Suprapubic skin (tissue), 4 donors: ENCODE measurements at places on chromosomes 13 and 19. TPM values are rescaled to one million over a fixed set of nuclear protein-coding genes. Genes with fewer than 3 reads are reported as not detected.
A peak's percentile ranks its signal among the peaks of the same experiment; 100 is the strongest.

DNA sequence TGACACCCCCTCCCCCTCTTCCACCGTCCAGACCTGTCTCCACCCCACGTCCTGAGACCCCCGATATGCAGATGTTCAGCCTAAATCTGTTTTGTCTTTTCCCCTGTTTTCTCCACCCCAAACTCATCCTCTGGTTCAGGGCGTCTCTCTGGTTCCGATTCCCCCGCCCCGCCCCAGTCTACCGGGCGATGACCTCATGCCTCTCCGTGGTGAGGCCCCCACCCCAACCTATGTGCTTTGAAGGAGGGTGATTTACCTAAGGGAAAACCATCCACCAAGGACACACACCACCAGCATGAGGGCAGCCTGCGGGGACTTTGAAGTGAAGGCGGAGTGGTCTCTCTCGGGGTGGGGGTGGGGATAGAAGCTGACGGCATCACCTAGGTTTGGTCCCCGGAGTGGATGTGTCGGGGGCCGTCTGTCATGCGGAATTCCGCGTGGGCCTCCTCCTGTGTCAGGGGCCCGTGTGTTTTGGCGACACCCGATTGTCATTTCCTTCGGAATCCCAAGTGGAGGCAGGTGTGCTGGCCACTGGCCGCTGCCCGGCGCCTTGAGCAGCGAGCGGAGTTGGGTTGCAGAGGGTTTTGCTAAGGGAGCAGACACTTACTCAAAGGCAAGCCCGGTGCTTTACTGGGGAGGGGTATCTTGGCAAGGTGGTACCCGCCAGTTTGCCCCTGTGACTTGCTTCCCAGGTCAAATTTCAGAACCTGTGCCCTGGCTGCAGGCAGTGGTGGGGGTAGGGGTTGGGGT lies 1.4 kb downstream of the FZR1 start:
- no peaks in the 10 kb centered on the region for H3K27me3 ChIP-seq
- H3K36me3 ChIP-seq, result peaks cover 28% of the 10 kb centered on the region
- H3K4me1 ChIP-seq, result peaks cover 39% of the 10 kb centered on the region

GRCh38 chr13:100476963-100477362 lies 111.6 kb downstream of the GGACT start:
- no peaks in the 10 kb centered on the region for H3K4me1 ChIP-seq
- no peak overlapping the region for H3K27ac ChIP-seq
- no peak overlapping the region for H3K4me3 ChIP-seq
- H3K36me3 ChIP-seq, result no peaks in the 10 kb centered on the region

DNA sequence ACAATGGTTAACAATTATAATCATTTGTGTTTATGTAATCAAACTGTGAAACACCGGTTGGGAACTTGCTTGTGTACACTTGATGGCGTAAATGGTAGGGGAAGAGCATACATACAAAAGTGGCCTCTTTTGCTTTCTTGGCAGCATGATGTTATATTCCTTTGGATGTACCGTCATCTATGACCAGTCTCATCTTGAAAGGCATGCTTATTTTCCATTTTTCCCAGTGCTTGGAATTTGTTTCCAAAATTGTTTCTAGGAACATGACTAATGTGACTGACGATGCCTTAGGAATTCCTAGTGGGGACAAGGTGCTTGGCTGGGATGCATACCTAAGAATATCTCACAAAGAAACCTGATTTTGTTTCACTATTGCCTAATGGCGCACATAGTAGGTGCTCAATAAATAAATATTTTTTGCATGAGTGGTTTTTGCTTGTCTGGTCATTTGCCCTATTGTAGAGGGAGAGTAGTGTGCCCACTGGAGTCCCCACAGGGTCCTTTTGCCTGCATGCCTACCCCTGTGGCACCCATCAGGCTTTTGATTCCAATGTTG lies 45.5 kb downstream of the SAE1 start:
- H3K27me3 ChIP-seq, result no peaks in the 10 kb centered on the region
- DNase-seq, result no peak
- peaks cover 19% of the 10 kb centered on the region for H3K4me1 ChIP-seq
- peaks cover 25% of the 10 kb centered on the region for H3K36me3 ChIP-seq
- H3K27ac ChIP-seq, result peak overlapping the region; percentile 32

DNA sequence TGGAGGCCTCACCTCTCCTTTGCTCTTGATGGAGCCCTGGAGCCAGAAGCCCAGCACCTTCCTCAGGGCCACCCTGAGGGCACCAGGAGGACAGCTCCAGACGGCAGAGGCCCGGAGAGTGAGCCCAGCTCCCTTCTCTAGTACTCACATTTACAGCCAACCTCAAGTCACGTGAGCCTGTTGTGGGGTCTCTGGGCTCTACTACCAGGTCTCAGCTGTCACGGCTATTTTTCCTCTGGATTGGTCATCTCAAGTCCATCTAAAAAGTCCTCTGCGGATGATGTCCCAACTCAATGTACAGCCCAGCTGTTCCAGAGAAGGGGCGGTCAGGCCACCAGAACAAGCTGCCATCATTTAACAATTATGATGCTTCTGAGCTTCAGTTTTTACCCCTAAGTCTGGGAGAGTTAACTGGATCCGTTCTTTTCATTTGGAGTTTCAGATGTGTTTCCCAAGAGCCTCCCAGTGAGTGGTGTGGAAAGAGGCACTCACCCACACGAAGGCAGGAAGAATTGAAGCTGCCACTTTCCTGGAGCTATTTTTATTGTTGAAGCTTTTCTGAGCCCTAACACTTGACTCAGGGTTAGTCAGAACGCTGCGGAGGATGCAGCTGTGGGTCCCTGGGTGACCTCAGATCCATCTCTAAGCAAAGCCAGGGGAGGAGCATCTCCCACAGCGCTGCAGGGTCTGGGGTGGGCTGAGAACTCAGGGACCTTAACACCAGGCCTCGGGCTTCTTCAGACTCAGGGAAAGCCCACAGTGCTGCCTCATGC lies 143.5 kb upstream of the UBL3 start:
- no peaks in the 10 kb centered on the region for H3K36me3 ChIP-seq
- DNase-seq, result no peak
- no peaks in the 10 kb centered on the region for H3K27me3 ChIP-seq
- H3K4me3 ChIP-seq, result no peak overlapping the region

DNA sequence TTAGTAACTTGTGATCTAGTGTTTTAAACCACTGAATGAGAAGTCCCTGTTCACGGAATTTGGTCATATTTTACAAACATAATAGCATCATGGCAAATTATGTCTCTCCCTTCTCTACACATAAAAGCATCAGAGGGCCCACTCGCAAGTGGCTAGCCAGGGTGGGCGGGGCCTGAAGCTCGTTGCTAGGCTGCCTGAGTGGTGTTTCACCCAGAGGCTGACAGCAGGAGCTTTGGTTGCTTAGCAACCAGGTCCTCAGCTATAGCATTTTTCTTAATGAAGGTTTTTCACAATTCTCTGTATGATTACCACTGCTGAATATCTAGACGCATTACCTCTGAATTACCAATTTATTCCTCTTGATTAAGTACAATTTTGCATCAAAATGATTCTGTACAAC lies 126.5 kb downstream of the NALCN start:
- H3K4me1 ChIP-seq, result no peaks in the 10 kb centered on the region
- no peaks in the 10 kb centered on the region for H3K36me3 ChIP-seq
- no peak for DNase-seq
- H3K27me3 ChIP-seq, result no peaks in the 10 kb centered on the region
- no peak overlapping the region for H3K4me3 ChIP-seq
- H3K27ac ChIP-seq, result no peak overlapping the region

- peaks cover 25% of the 10 kb centered on the region for H3K4me1 ChIP-seq
- no peak overlapping the region for H3K27ac ChIP-seq
- DNase-seq, result no peak
- peak overlapping the region; percentile 46 for H3K4me3 ChIP-seq
- H3K27me3 ChIP-seq, result peaks cover 49% of the 10 kb centered on the region
Observed at GRCh38 chr19:55355213-55355821, 798 bp upstream of the COX6B2 start.

GRCh38 chr19:38664503-38665211 lies 17.2 kb downstream of the ACTN4 start:
- H3K36me3 ChIP-seq, result no peaks in the 10 kb centered on the region
- no peak for DNase-seq
- peak overlapping the region; percentile 96 for H3K27ac ChIP-seq
- no peaks in the 10 kb centered on the region for H3K27me3 ChIP-seq
- H3K4me1 ChIP-seq, result peaks cover 92% of the 10 kb centered on the region

GRCh38 chr19:44552324-44552723 lies 22.8 kb upstream of the CEACAM20 start:
- H3K4me1 ChIP-seq, result no peaks in the 10 kb centered on the region
- H3K36me3 ChIP-seq, result no peaks in the 10 kb centered on the region
- H3K27me3 ChIP-seq, result no peaks in the 10 kb centered on the region
- no peak overlapping the region for H3K27ac ChIP-seq
- DNase-seq, result no peak

- peaks cover 5% of the 10 kb centered on the region for H3K4me1 ChIP-seq
- no peaks in the 10 kb centered on the region for H3K27me3 ChIP-seq
- no peaks in the 10 kb centered on the region for H3K36me3 ChIP-seq
Observed at GRCh38 chr13:106121173-106121754, 414.2 kb downstream of the EFNB2 start.

DNA sequence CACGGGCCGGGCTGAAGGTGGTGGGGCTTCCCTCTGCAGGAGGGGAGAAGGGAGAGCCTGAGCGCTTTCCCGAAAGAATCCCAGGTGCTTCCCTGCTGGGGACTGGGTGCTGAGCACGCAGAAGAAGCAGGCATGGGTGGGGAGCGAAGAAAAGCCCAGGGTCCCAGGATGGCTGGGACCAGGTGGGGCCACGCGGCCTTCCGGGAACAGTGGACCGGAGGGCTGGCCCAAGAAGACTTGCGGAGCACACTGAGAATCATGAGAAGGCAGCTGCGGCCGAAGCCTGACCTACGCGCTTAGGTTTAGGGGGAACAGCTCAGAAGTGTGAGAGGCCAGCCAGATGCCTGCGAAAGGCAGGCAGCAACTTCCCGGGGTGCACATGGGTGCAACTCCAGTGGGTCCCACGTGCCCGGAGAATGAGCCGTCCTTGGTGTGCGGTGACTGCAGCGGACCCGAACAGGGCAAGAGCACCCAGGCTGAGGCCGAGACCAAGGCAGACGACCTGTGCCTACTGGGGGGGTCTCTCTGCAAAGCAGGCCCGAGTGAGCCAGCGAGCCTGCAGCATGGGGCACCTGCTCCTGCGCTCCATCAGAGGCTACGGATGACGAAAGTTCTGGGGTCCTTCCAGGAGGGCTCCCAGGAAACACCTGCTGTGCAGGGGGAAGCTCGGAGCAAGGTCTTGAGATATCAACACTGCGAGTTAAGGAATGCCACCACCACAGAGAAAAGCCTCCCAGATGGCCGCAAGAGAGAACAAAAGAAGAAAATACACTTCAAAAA lies 52.4 kb downstream of the MLLT1 start:
- H3K27me3 ChIP-seq, result no peaks in the 10 kb centered on the region
- peaks cover 33% of the 10 kb centered on the region for H3K36me3 ChIP-seq
- DNase-seq, result no peak
- no peak overlapping the region for H3K4me3 ChIP-seq

GRCh38 chr13:94849254-94849653 lies 136.9 kb upstream of the SOX21 start:
- no peaks in the 10 kb centered on the region for H3K27me3 ChIP-seq
- H3K4me1 ChIP-seq, result no peaks in the 10 kb centered on the region
- H3K36me3 ChIP-seq, result no peaks in the 10 kb centered on the region
- H3K27ac ChIP-seq, result no peak overlapping the region
- no peak overlapping the region for H3K4me3 ChIP-seq

DNA sequence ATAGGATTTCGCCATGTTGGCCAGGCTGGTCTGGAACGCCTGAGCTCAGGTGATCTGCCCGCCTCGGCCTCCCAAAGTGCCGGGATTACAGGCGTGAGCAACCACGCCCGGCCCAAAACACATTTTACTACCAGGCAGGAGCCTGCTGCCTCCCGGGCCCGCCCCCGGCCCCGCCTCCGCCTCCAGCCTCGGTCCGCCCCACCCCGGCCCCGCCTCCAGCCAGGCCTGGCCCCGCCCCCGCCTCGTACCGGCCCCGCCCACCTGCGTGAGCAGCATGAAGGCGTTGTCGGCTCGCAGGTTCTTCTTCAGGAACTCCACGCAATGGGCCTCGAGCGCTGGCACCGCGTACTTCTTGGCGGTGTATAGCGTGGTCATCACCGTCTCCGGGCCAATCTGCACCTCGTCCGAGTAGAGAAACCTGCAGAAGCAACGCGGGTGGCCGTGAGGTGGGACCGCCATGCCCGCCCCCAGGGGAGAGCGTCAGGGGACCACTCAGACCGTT lies 22.7 kb downstream of the BTBD2 start:
- no peak overlapping the region for H3K27ac ChIP-seq
- H3K36me3 ChIP-seq, result peaks cover 81% of the 10 kb centered on the region
- peak; percentile 81 for DNase-seq
- H3K27me3 ChIP-seq, result no peaks in the 10 kb centered on the region
- no peak overlapping the region for H3K4me3 ChIP-seq

DNA sequence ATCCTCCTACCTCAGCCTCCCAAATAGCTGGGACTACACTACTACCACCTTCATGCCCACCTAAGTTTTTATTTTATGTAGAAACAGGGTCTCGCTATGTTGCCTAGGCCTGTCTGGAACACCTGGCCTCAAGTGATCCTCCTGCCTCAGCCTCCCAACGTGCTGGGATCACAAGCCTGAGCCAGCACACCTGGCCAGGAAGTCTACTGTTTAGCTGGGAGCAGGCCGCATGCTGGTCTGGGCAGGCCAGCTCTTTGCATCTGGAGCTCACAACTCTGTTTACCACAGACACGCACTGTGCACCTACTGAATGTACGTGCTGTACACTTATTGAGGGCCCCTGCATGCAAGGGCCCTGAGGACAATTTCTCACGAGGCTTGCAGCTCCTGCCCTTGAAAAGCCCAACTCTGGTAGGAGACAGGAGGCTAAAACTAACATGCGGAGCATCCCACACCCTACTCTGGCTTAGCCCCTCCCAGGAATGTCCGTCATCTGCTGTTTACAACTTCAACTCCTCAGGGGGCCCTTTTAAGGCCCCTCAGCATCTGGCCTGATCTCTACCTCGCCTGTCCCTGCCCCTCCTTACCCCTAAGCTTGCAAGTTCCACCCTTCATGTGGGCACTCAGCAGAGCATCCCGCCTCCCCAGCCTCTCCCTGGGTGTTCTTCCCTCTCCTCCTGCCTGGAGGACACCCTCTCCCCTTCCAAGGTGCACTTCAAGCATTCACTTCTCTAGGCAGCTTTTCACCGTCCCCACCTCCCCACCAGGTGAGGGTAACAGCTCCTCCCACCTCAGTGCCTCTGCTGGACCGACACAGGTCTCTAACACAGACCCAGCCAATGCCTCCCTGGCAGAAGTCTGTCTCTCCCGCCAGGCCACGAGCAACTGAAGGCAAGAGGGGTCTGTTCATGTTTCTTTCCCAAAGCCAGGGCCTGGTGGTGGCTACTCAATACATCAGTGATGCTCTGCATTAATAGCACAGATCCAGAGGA lies 114.2 kb upstream of the UQCRFS1 start:
- no peaks in the 10 kb centered on the region for H3K36me3 ChIP-seq
- DNase-seq, result no peak
- peaks cover 7% of the 10 kb centered on the region for H3K27me3 ChIP-seq
- no peak overlapping the region for H3K4me3 ChIP-seq
- no peaks in the 10 kb centered on the region for H3K4me1 ChIP-seq

The NFIX gene
- total RNA-seq, result 200 TPM

The BRME1 gene
- 7.6 TPM for total RNA-seq

The DLL3 gene
- total RNA-seq, result not detected

The ZNF844 gene
- 11.5 TPM for total RNA-seq

The NUP62 gene
- total RNA-seq, result 45.9 TPM

The LYPD4 gene
- not detected for total RNA-seq

The RAX2 gene
- total RNA-seq, result not detected

The ZNF266 gene
- 20.2 TPM for total RNA-seq

The CLDN10 gene
- total RNA-seq, result 14.3 TPM

The MRPL54 gene
- total RNA-seq, result 41.5 TPM

The ADGRE1 gene
- total RNA-seq, result not detected
